ENCODE measurements at places on chromosomes 16 and 17. TPM values are rescaled to one million over a fixed set of nuclear protein-coding genes. Genes with fewer than 3 reads are reported as not detected.
A peak's percentile ranks its signal among the peaks of the same experiment; 100 is the strongest.

- peaks cover 23% of the 10 kb centered on the region for H3K27me3 ChIP-seq
- peak overlapping the region; percentile 68 for H3K4me3 ChIP-seq
- H3K4me1 ChIP-seq, result no peaks in the 10 kb centered on the region
- no peaks in the 10 kb centered on the region for H3K36me3 ChIP-seq
Measured at GRCh38 chr16:32116080-32116479, 137.0 kb upstream of the TP53TG3D start.

The TMED6 gene
- total RNA-seq, result not detected

DNA sequence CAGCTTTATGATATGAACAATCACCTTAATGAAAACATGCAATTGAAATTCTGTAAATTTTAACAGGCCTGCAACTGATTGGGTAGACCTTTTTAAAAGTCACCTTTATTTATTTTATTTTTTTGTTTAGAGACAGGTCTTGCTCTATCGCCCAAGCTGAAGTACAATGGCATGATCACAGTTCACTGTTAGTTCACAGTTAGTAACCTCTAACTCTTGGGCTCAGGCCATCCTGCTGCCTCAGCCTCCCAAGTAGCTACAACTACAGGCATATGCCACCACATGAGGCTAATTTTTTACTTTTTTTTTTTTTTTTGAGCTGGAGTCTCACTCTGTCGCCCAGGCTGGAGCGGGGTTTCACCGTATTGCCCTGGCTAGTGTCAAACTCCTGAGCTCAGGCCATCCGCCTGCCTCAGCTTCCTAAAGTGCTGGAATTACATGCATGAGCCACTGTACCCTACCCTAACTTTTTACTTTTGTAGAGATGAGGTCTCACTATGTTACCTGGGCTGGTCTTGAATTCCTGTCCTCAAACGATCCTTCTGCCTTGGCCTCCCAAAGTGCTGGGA, 28.0 kb downstream of the AP1G1 start:
- DNase-seq, result no peak
- peaks cover 29% of the 10 kb centered on the region for H3K36me3 ChIP-seq
- no peak overlapping the region for H3K4me3 ChIP-seq
- no peaks in the 10 kb centered on the region for H3K27me3 ChIP-seq
- no peak overlapping the region for H3K27ac ChIP-seq

The PRSS22 gene
- not detected for total RNA-seq

- no peak overlapping the region for H3K4me3 ChIP-seq
- H3K36me3 ChIP-seq, result no peaks in the 10 kb centered on the region
- H3K27ac ChIP-seq, result no peak overlapping the region
- H3K4me1 ChIP-seq, result no peaks in the 10 kb centered on the region
Measured at GRCh38 chr16:10202649-10203048, 20.4 kb upstream of the GRIN2A start.

DNA sequence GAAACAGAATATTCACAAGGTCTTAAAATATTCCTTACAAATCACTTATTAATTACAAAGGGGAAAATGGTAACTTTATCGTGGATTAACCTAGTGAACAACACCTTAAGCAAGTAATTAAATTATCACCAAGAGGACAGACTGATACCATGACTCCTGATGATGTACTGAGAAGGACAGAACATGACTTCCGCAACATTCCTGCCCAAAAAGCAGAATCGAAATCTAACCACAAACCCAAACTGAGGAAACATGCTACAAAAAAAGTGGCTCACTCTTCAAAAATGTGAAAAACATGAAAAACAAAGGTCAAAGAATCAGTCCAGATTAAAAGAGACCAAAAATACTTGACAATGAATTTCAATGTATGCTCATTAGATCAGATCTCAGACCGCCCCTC, 151.5 kb downstream of the AATF start:
- no peak overlapping the region for H3K27ac ChIP-seq
- no peaks in the 10 kb centered on the region for H3K4me1 ChIP-seq
- H3K27me3 ChIP-seq, result no peaks in the 10 kb centered on the region
- peaks cover 55% of the 10 kb centered on the region for H3K36me3 ChIP-seq

GRCh38 chr16:930511-930910, 40.3 kb downstream of the LMF1 start:
- no peak for DNase-seq
- peaks cover 52% of the 10 kb centered on the region for H3K36me3 ChIP-seq
- no peaks in the 10 kb centered on the region for H3K27me3 ChIP-seq
- no peaks in the 10 kb centered on the region for H3K4me1 ChIP-seq

The SRL gene
- 445 TPM for total RNA-seq

- H3K27ac ChIP-seq, result no peak overlapping the region
- peaks cover 42% of the 10 kb centered on the region for H3K27me3 ChIP-seq
- DNase-seq, result no peak
- peaks cover 75% of the 10 kb centered on the region for H3K4me1 ChIP-seq
- no peaks in the 10 kb centered on the region for H3K36me3 ChIP-seq
- H3K4me3 ChIP-seq, result peak overlapping the region; percentile 84
Measured at GRCh38 chr17:8124350-8125153, 646 bp upstream of the HES7 start.

DNA sequence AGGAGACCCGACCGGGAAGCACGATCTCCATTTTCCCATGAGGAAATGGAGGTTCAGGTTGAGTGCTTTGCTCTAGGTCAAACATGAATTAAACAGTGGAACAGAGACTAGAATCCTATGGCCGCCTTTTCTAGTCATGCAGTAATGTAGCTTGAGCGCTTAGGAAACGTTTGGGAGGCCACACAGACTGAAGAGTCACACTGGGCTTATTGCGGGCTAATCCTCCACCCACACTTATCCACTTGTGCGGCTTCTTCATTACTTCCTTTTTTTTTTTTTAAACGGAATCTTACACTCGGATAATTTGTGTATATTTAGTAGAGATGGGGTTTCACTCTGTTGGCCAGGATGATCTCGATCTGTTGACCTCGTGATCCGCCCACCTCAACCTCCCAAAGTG, 26.0 kb downstream of the CACNG3 start:
- no peak overlapping the region for H3K4me3 ChIP-seq
- peaks cover 35% of the 10 kb centered on the region for H3K27me3 ChIP-seq

DNA sequence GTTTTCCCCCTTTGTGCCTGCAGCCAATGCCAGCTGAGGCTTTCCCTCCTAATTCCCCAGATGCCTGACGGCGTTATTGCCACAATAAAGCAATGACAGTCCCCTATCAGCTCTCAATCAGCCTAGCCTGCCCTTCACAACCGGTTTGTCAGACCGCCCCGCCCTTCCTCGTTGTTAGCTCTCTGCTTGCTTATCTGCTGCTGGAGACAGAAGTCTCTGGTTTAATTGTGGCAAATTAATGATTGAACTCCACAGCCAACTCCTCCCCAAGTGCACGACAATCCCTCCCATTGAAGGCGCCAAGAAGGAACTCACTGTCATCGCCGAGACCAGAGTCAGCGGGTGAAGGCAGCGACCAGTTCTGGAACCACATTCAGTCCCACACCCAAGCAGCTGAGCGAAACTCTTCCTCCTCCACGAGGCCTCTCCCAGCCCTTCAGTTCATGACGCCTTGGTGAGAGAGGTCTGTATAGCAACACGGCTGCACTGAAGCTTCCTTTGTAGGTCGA, 474.4 kb downstream of the SLC39A11 start:
- no peak overlapping the region for H3K27ac ChIP-seq
- peaks cover 96% of the 10 kb centered on the region for H3K27me3 ChIP-seq
- no peak for DNase-seq
- H3K4me3 ChIP-seq, result no peak overlapping the region
- no peaks in the 10 kb centered on the region for H3K4me1 ChIP-seq

The CBFA2T3 gene
- 8.6 TPM for total RNA-seq

The CDH11 gene
- total RNA-seq, result 20.9 TPM

The TMEM101 gene
- 18.3 TPM for total RNA-seq

- no peaks in the 10 kb centered on the region for H3K36me3 ChIP-seq
- no peak overlapping the region for H3K27ac ChIP-seq
- H3K27me3 ChIP-seq, result no peaks in the 10 kb centered on the region
- no peak overlapping the region for H3K4me3 ChIP-seq
Measured at GRCh38 chr17:67769231-67769630, 51.5 kb downstream of the NOL11 start.

The ACSM2B gene
- total RNA-seq, result not detected

- no peak overlapping the region for H3K27ac ChIP-seq
- peaks cover 10% of the 10 kb centered on the region for H3K36me3 ChIP-seq
- no peak for DNase-seq
- no peaks in the 10 kb centered on the region for H3K27me3 ChIP-seq
- H3K4me1 ChIP-seq, result peaks cover 60% of the 10 kb centered on the region
Measured at GRCh38 chr16:21989133-21989532, 11.8 kb downstream of the PDZD9 start.

DNA sequence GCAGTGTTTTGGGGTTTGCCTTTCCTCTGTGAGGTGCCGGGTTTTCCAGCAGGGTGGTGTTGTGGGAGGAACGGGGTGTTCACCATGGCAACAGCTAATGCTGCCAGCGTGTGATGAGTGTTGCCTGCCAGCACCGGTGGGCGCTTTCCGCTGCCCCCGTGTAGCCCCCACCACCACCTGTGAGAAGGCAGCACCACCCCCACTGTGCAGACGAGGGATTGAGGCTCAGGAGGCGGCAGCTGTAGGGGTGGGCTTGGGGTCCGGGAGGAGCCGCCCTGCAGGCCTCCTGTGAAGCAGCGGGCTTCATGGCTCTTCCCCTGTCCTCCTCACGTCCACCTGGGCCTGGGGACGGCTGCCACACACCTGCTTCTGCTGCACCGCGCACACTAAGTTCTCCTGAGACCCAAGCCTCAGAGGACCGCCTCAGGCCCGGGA, 5.2 kb downstream of the RAB40C start:
- H3K27me3 ChIP-seq, result no peaks in the 10 kb centered on the region
- H3K36me3 ChIP-seq, result peaks cover 8% of the 10 kb centered on the region
- no peak overlapping the region for H3K27ac ChIP-seq
- DNase-seq, result no peak
- peaks cover 34% of the 10 kb centered on the region for H3K4me1 ChIP-seq

DNA sequence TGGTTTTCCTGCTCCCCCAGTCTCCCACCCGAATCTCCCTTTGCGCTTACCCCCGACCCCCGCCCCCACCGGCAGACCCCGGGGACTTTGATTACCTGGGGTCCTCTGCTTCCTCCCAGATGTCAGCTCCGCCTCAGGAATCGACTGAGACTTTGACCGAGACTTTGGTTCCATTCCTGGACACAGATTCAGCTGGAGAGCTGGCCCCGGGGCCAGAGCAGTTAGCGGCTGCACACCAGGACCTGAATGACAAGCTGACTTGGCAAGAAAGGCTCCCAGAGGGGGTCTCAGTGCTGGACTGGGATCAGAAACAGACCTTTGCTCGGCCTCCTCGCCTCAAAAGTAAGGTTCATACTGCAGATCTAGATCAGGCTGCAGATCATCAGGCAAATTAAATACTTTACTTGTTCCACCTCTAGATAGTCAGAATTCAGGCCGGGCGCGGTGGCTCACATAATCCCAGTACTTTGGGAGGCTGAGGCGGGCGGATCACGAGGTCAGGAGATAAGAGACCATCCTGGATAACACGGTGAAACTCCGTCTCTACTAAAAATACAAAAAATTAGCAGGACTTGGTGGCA, 60.3 kb upstream of the FBXO47 start:
- no peaks in the 10 kb centered on the region for H3K27me3 ChIP-seq
- H3K4me3 ChIP-seq, result peak overlapping the region; percentile 71
- H3K4me1 ChIP-seq, result peaks cover 18% of the 10 kb centered on the region
- peak overlapping the region; percentile 16 for H3K27ac ChIP-seq

The KCNG4 gene
- not detected for total RNA-seq
